ENCODE measurements at places on chromosomes 1 and 21.

GRCh38 chr1:28326515-28326914 is 2.3 kb upstream of the MED18 start:
- DNase-seq, result no peak

DNA sequence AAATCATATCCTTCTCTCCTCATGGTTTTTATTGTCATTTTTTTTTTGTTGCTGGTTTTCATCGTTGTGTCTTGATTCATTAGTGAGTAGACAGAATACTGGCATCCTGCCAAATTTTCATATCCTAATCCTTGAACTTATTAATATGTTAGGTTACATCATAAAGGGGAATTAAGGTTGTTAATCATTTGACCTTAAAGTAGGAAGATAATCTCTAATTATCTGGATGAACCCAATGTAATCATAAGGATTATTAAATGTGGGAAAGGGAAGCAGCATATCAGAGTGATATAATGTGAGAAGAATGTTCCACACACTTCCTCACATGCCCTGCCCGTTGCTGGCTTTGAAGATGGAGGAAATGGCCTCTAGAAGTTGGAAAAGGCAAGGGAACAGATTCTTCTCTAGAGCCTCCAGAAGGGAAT is 299.7 kb downstream of the HMCN1 start:
- no peak for DNase-seq

GRCh38 chr21:41725421-41726031 is 41.3 kb downstream of the RIPK4 start:
- DNase-seq, result no peak

DNA sequence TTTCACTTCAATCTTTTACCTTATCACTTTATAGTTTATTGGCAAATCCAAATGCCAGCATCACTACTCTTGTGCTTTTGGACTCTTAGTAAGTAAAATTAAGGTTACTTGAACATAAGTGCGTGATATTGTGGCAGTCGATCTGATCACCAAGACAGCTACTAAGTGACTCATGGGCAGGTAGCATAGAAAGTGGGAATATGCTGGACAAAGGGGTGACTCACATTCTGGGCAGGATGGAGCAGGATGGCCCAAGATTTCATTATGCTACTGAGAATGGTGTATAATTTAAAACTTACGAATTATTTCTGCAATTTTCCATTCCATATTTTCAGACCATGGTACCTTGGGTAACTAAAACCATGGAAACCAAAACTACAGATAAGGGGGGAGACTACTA is 120.2 kb downstream of the ROR1 start:
- no peak for DNase-seq

DNA sequence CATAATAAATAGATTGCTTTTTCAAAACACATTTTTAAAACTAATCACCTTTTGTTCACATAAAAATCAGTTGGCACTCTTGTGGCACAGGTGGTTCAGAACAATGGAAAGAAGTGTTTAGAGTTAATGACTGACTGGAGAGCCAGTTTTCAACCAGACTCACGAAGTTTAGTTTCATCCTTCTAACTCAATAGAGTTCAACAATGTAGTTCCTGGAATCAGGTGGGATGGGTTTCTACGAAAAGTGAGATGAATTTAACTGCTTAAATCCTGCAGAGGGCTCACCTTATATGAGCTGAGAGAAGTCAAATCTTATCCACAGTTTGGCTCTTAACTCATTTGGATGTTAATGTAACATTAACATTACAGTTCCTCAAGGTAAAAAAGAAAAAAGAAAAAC is 116.5 kb downstream of the SMYD2 start:
- DNase-seq, result peak; percentile 37

DNA sequence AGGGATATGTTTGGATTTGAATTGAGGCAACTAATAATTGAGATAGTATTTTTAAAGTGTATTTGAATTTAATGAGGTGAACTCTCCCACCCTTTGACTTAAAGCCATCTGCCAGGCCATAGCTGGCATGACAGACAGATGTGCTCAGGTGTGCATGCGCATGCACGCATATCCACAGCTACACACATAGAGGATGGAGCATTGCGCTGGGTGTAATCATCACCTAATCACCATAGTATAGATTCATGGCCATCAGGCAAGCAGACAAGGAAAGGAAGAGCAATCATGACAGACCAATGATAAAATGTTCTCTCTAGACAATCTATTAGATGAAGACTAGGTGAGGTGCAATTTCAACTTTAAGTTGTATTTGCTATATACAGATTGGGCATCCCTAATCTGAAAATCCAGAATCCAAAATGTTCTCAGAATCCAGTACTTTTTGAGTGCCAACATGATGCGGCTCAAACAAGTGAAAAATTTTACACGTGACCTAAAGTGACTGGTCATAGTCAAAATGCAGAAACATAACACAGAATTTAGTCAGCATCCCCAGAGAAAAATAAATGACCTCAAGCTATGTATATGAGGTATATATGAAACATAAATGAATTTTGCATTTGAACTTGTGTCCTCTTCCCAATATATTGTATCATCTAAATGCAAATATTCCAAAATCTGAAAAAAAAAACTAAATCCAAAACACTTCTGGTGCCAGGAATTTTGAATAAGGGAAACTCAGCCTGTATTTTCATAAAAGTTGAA is 70.1 kb downstream of the PTPRC start:
- DNase-seq, result no peak
